Activated naive CD4-positive, alpha-beta T cell treated with Interleukin-2 at 50 U/mL for 16 hours (primary cell): ENCODE measurements at places on chromosomes 5 and 9.

- no peak for DNase-seq
Measured at GRCh38 chr5:139273322-139273571, 20.3 kb upstream of the MATR3 start.

- no peak for DNase-seq
Measured at GRCh38 chr5:103450333-103451061, 112.1 kb downstream of the NUDT12 start.

DNA sequence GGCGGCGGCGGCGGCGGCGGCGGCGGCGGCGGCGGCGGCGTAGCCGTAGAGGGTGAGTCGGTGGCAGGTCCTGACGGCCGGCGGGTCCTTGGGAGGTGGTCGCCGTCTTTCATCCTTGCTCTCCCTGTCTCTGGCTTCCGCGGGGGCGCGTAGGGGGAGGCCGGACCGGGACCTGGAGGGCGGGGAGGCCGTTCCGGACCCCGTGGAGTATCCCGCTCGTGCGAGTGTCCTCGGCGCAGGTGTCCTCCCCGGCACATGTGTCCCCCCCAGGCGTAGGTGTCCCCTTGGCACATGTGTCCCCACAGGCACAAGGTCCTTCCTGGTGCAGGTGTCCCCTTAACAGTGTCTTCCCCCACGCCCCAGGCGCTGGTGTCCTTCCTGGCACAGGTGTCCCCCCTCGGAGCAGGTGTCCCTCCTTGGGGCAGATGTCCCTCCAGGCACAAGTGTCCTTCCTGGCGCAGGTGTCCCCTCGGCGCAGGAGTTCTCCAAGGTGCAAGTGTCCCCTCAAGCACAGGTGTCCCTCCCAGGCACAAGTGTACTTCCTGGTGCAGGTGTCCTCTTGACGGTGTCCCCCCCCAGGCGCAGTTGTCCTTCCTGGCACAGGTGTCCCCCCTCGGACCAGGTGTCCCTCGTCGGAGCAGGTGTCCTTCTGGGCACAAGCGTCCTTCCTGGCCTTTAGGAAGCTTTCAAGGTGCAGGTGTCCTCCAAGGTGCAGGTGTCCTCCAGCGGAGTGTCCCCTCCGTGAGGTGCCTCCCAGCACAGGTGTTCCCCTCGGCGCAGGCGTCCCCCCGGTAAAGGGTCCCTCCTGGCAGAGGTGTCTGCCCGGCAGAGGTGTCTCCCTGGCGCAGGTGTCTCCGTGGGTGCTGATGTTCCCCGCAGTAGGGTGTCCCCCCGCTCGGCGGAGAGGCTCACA lies 519 bp downstream of the EXOC3 start:
- DNase-seq: peak; percentile 53

- DNase-seq: no peak
Measured at GRCh38 chr9:84169240-84169639, 171.3 kb downstream of the SLC28A3 start.

DNA sequence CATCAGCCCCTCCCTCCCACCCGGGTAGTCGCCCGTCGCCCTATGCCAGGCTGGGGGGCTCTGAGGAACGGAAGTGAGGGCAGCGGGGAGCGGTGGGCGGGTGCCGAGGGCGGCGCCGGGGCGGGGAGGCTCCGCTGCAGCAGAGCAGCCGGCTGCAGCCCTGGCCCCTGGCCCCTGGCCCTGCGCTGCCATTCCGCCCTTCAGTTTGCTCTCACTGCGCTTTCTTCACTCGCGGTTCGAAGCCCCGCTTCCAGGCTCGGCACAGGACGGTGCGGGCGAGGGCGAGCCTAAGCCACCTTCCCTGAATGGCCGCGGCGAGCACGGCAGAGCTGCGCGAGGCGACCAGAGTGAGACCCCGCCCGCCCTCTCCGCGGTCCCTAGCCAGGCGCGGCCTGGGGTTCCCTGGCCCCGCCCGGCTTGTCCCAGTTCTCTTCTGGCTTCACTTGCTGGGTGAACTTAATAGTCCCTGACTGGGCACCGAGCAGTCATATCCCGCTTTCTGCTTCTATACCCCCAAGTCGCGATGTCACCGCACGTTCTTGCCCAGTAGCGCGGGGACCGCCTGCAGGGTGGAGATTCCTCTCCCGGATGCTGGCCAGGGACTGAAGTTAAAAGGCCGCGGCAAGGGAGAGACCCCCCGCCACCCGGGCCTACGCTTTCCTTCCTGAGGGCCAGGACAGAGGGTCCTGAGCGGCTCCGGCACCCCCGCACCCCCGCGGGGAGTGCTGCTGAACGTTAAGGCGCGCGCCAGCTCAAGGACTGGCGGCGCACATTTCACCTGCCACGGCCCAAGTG lies 623 bp upstream of the TRIM36 start:
- DNase-seq: peak; percentile 19

- no peak for DNase-seq
Measured at GRCh38 chr9:76352026-76352620, 42.1 kb downstream of the RFK start.

DNA sequence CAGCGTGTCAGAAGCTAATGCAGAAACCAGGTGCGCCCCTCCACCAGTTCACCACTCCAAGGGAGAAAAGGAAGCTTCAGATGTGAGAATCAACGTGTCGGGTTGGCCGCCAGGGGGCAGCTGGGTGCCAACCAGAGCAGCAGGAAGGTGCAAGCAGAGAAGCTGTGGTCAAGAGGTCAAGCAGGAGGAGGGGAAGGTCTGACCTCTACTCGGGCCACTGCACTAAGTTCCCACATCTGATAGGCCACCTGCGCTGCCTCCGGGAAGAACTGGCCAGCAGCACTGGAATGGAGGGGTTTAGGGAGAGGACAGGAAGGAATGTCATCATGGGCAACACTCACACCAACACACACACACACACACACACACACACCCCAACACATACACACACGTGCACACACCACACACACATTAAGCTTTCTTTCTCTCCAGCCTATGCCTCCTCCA lies 31.4 kb downstream of the ANXA6 start:
- peak; percentile 69 for DNase-seq

GRCh38 chr5:50978924-50979323 lies 312.5 kb downstream of the PARP8 start:
- no peak for DNase-seq

DNA sequence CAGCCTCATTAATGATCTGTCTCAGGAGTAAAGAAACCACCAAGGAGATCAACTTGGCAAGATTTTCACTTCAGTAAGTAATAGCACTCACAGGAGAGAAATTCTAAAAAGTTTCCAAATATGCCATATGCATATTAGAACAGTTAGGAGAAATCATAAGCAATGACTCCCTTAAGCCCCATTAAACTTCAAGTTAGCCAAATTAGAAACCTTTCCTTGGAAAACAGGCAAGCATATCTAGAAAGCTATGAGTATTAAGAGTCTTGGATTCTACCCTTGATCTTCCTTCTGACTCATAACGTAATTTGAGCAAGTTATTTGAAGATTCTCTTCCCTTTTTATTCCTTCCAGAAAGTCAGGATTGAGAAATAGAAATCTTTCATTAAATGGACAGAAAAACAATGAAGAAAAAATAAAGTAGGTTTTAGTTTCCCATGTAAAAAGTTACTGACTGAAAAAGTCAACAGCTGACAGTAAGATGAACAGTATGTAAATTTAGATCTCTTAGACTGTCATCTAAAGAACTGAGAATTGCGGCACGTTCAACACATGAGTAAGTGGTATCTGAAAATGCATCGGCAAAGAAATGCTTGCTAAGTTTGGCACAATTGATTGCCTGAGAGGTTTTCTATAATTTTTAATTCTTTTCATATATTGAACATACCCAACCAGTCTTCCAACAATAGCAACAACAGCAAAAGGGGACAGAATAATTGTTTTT lies 565.7 kb upstream of the FTMT start:
- no peak for DNase-seq

GRCh38 chr9:37925786-37926736 lies 22.1 kb upstream of the SLC25A51 start:
- DNase-seq: no peak

DNA sequence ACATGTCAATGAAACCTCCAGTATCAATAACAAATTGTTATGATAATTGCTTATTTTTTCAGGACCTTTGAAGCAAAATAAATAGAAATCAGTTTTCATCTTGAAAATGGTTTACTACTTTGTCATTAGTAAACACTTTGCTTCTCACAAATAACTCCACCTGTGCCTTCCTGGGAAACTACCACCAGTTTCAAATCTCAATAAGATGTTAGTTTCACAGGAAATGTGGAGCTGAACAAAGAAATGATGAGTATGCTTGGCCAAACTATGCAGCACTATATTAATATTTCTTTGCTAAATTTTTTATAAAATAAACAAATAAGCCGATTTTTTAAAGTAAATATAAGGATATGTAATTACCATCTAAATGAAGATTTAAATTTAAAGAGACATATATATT lies 221.5 kb upstream of the HAPLN1 start:
- DNase-seq: no peak

DNA sequence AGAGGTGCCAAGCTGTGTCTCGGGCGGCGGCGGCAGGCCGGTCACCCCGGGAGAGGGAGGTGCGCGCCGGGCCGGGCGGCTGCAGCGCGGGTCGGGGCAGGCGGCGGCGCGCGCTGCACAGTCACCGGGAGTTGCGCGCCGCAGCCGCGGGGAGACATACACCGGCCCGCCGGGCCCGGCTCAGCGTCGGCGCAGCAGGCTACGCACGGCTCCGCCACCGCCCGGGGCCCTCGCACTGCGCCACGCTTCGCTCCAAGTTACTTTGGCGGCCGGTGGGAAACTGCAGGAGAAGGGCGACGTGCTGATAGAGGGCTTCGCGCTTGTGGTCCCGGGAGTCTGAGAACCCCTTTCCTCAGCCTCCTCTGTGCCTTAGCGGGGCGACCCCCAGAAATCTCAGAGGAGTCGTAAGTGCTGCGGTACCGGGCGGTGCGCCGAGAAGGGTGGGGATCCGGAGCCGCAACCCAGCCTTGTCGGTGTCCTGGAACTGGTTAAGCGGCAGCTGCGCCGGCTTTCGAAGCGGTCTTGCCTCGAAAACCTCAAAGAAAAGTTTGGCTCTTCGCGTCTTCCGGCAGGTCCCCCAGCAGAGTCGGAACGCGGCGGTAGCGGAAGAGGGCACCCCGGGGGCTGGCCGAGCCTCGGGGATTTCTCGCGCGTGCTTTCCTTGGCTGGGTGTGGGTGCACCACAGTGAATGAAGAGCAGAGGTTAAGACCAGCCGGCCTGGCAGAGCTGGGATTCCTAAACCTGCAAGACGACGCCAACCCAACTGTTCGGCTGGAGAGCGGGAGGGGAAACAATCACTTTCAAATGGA lies at the start of gene EFNA5:
EFNA5 (minus strand) TSS at position 6 of the 810 bp plus-strand sequence.
- DNase-seq: no peak

GRCh38 chr5:175223291-175223690 lies 220.7 kb downstream of the DRD1 start:
- no peak for DNase-seq

- DNase-seq: no peak
Measured at GRCh38 chr9:116313638-116314037, 160.0 kb downstream of the PAPPA start.

DNA sequence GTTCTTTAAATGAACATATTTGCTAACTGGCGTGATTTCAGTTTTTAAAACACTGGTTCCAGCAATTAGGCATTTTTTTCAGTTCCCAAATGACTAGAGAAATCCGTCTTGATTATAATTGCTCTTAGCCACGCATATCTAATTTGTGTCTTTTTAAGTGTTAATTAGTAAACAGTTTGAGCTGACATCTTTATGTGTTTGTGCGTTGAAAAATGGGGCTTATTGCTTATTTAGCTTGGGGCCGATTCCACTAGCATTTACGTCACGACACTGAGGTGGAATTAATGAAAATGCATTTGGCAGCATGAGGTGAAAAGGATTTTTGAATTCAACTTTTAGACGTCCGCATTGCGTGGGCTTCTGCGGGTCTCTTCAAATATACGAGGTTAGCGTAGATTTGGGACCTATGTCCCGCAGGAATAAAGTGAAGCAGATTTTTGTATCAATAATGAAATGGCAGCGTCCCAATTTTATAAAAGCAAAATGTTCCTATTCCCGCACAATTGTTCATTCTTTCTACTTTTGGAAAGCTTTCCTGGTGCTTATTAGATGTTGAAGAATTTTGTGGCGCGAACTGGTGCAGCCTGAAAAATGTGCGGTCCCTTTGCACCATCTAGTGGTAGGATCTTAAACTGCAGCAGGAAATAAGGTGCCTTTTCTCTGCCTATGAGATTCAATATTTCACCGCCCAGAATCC lies 122.7 kb upstream of the LMX1B start:
- DNase-seq: peak; percentile 54

GRCh38 chr9:84945878-84946538 lies 276.5 kb downstream of the NTRK2 start:
- no peak for DNase-seq

- DNase-seq: no peak
Measured at GRCh38 chr5:58834242-58835225, 251.7 kb downstream of the RAB3C start.

DNA sequence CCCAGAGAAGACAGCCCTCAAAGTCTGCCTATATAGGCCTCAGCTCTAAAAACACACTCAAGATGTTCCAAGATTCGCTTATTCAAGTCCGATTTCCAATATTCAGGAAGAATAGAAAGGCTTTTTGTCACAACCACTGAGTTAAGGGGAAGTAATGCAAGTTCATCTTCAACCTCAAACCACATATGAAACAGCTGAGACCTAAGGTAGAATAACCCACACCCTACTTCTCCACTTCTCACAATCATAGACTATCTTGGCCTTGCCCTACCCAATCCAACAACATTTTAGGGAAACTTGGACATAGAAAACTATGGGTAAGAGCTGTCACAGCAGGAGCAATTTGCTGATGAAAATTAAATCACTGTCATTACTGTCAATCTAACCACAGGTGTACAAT lies 152.0 kb upstream of the LRRTM2 start:
- no peak for DNase-seq

- no peak for DNase-seq
Measured at GRCh38 chr9:119793218-119793617, 424.0 kb upstream of the BRINP1 start.

DNA sequence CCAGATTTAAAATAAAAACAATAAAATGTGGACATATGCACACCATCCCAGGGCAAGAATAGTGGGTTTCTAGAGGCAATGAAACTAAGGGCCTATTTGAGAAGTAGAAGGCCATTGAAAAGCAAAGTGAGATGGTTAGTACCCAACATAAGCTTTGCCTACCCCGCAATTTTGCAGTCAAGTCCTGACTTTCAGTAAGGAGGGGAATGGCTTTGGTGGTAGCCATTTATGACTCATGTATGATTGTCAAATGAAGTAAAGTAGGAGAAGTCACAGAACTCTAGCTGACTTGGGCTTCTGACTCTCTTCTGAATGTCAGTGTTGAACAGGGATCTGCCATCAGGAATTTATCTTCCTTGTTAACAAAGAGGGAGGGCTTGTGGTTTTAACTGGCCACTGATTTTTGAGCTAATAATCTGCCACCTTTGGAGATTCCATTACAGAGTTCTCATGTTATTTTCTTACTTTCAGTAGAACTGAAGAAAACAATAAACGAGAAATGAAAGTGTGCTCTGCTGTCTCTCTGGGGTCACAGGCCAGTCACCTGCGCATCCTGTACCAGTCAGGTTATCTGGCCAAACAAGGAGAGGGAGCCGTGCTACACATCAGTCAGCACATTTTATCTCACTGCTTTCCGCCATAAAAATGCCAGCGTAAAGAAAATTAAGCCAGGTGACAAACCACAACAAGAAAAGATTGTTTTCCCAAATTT lies 14.3 kb upstream of the SNCAIP start:
- no peak for DNase-seq

GRCh38 chr9:11235061-11235460 lies 622.3 kb upstream of the PTPRD start:
- DNase-seq: no peak
